ENCODE measurements at places on chromosomes 7 and 10.

DNA sequence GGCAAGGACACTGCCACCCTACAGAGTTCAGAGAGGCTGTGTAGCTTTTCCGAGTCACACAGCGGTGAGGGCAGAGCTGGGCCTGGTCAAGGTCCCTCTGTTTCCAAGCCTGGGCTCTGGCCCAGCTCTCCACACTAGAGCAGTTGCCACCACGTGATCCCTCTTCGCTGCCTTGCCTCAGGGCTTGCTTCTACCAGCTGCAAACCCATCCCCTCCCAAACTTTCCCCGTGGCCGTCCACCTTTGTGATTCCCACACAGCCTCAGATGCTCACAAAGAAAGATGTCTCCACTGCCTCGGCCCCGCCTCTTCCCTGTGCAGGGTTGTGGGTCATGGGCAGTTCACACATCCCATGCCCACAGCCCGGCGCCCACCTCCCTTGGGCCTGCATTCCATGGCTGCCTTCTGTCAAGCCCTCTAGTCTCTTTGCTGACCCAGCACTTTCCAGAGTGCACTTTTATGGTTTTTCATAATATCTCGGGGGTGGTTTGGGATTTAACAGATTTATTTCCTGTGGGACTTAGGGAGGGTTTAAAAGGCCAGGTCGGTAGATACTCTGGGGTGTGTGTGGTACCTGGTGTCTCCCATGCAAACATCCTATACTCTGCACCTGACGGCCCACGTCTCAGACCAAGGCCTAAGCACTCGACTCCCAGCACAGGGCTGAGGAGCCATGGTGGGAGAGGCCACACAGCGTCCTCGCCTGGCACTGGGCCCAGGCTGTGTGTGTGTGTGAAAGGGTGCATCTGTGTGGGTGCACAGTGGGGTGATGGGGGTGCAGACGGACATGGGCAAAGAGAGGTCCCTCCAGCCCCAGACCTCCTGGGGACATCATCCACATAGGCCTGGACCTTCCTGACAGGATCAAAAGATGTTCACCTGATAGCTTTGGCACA lies 59.6 kb downstream of the PKD1L1 start:
- DNase-seq, result no peak

GRCh38 chr7:134289841-134290240 lies 26.9 kb downstream of the SLC35B4 start:
- DNase-seq, result no peak

GRCh38 chr10:23343591-23344240 lies 881 bp downstream of the C10orf67 start:
- peak; percentile 33 for DNase-seq

- no peak for DNase-seq
Measured at GRCh38 chr7:137717045-137717444, 129.7 kb downstream of the DGKI start.

DNA sequence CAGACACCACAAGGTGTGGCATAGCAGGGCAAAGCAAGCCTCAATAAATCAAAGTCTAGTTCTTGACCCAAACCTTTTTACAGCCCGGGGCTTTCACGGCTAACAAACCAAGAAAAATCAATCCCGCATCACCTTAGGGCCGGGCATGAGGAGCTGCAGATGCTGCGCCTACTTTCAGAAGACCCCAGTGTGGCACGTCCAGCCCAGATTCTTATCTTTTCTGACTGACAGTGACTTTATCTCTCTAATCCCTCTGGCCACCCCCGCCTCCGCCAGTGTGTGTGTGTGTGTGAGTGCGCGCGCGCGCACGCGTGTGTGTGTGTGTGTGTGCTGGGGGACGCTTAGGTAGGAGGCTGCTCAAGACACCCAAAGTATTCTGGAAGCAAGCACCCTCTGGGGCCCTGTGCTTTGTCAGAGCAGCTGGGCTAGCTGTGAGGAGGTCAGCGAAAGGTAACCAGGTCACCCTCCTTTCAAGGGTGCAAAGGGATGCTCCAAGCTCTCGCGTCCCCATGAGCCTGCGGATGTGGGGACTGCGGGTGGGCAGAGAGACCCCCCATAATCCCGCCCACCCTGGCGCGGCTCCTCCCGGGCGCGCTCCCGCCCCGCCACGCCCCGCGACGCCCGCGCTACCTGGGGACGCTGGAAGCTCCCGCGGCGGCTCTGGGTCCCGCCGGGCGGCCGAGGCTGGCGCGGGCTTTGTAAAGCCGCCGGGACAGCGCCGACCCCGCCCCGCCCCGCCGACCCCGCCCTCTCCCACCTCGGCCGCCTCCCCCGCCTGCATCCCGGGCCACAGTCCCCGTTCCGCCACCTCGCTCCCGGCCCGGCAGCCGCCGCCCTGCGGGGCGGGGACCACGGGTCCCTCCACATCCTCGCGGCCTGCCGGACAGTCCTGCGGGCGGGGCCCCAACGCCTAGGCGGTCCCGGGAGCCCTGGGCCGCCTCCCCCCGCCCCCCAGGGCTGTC lies 57.1 kb upstream of the RHOBTB1 start:
- peak; percentile 48 for DNase-seq

DNA sequence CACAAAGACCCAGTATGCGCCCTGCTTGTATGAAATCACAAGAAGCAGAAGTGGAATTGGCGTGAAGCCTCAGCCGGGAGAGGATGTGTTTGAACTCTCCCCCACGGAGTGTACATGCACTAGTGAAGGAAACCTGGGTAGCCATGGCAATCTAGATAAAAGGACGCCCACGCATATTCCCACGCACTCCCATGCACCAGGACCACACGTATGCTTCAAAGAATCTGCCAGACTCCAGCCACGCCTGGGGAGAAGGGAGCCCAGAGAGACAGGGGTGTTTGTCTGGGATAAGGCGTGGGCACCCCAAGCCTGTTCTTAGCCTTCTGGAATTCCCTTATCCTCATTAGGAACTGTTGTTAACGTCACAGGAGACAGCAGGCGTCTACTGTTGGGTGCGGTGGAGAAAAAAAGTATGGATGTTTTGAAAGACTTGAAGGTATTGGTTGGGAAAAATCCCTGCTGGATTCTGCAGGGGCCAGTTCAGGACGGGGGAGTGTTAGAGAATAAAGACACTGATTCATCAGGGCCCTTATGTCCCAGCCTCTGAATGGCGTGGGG lies 28.9 kb upstream of the ECHDC3 start:
- no peak for DNase-seq

GRCh38 chr10:77175631-77176222 lies 461.9 kb downstream of the KCNMA1 start:
- DNase-seq, result no peak

DNA sequence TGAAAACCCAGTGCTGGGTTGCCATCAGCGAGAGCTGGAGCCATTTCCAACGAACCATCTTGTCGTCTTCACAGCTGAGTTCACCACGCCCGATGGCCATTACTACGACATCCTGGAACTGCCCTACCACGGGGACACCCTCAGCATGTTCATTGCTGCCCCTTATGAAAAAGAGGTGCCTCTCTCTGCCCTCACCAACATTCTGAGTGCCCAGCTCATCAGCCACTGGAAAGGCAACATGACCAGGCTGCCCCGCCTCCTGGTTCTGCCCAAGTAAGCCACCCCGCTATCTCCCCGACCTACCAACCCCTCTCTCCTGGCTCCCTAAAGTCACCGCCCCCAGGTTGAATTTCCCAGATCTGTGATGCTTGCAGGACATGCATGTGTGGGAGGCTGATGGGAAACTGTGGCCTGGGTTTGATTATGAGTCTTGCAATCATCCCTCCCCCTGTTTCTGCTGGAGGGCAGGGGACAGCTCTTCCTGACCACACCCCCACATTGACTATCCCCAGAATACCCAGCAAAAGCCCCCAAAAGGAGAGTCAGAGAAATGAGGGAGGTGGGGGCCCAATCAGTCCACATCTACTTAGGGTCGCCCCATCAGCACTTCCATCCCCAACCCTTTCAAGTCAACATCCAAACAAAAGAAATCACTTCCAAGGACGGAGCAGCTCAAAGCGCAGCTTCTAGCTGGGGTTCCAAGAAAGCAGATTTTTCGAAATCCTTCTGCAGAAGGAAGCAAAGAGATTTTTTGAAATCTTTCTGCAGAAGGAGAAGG lies 6.9 kb downstream of the SERPINE1 start:
- DNase-seq, result no peak

DNA sequence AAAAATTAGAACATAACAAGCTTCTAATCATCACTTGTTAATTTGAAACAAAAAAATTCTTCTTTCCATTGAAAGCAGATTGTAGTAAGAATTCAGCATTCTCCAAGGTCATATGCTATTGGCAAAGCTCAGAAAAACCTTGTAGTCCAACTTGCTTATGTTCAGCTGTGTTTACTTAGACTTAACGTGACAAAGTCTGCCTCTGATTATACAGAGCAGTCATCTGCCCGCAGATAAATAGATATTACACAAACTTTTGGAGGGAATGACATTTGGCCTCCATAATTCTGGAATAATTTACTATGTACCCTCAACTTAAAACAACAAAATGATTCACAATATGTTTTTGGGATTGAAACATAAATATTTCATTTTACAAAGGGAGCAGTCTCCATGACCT lies 45.8 kb downstream of the MKX start:
- no peak for DNase-seq

DNA sequence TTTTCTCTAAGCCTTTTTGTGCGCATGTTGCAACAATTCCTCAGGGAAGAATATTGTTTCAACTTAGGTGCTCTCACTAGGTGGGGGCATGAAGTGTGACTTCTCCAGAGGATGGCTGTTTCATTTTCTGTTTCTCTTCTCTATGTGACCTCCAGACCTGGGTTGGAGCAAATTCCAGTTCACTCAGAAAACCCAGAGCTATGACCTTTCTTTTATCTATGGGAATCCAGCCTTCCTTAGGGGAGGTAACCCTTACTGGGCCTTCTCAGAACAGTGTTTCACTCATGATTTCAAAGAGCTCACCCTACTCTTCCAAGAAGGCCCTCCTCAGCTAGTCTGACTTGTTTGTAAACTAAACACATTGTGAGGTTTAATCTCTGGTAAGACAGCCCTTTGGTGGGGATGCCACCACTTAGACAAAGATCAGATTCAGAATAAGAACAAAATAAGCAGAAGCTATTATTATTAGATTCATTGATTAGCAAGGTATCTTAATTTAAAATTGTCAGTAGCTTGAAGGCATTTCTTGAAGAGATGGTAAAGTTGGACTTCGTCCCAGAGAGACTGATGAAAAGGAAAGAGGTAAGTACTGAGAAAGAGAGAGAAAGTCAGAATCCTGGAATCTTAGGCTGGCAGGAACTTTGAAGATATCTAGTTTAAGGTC lies 16.6 kb upstream of the TAS2R60 start:
- no peak for DNase-seq

- DNase-seq, result no peak
Measured at GRCh38 chr7:131026297-131027000, 292.4 kb upstream of the KLF14 start.
